NCI-H226 (cell line): ENCODE measurements at places on chromosomes 2 and 18.

GRCh38 chr2:101751276-101751815 lies 53.8 kb downstream of the MAP4K4 start:
- no peak for DNase-seq

DNA sequence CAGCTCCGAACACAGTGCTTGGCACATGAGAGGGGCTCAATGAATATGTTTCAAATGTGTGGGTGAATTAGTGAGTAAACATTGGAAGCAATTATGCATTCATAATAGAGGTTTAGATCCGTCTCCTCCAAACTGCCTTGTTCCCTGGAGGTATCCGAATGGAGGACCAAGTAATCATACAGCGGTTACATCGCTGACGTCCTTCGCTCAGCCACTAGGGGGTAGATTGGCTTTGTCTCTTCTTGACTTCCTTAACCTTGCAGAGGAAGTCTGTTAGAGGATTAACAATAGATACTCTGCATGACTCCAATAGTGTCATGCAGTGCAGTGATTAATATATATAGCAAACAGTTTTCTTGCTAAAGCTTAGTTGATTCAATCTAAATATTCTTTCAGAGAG lies 517.0 kb downstream of the PTPRM start:
- DNase-seq, result peak; percentile 16

- no peak for DNase-seq
These were observed 79.9 kb downstream of the TMEM247 start for GRCh38 chr2:46559261-46559660.

GRCh38 chr2:46144133-46144800 lies 152.9 kb upstream of the EPAS1 start:
- DNase-seq, result no peak

DNA sequence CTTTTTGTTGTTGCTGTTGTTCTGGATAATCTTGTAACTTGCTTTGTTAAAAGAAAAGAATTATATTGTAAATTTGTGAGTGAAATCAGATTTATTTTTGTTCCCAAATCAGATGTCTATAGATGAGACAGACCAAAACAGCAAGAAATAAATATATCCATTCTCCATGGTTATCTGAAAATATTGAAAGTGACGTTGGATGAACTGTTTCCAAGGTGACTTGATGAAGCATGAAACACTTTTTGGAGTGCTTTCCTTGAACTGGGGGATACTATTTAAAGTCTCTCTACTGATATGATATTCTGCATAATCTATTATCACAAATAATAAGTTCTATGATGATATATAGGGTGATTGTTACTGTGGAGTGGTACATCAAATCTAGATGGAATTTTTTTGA lies 315.4 kb upstream of the THUMPD2 start:
- DNase-seq, result no peak

- no peak for DNase-seq
These were observed 225.1 kb downstream of the TFCP2L1 start for GRCh38 chr2:121059651-121060649.

DNA sequence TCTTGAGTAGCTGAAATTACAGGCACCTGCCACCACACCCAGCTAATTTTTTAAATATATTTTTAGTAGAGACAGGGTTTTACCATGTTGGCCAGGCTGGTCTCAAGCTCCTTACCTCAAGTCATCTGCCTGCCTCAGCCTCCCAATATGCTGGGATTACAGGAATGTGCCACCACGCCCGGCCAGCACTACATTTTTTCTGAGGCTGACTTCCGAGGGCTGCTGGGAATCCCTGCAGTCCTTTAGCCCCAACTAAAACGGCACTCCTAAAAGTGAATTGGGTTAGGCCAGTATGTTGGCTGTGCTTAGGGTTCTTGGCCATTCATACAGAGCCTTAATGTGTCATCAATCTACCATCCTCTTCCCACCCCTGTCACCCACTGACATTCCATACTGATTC lies 375.4 kb downstream of the DCC start:
- no peak for DNase-seq

GRCh38 chr2:136858656-136859055 lies 93.3 kb downstream of the THSD7B start:
- DNase-seq, result no peak

DNA sequence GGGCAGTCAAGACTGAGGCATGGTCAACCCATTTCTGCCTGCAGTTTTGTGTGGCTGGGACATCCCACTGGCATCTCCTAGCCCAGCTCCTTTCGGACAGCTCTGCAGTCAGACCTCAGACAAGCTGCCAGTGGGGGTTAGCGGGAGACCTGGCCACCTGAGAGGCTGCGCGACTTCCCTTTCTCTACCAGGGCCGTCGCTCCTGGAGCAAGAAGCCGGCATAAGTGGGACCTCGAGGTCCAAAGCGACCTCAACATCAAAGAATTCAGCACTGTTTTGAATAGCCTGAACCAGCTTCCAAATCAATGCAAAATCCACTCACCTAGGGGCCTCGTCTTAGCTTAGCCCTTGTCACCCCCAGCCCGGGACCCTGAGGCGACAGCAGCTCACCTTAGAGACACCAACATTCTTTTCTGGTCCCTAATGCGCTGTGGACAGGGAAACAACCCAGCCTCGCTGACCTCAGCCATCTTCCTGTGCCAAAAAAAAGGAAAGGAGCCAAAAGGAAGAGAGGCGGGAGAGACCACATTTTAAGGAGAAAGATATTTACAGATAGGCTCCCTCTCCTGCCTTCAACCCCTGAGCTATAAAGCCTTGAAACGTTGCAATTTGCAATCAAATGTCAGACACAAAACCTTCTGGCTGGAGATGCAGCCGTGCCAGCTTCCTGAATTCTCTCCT lies 81.2 kb downstream of the GFPT1 start:
- DNase-seq, result no peak

GRCh38 chr2:118122594-118123281 lies 34.5 kb downstream of the INSIG2 start:
- peak; percentile 23 for DNase-seq

DNA sequence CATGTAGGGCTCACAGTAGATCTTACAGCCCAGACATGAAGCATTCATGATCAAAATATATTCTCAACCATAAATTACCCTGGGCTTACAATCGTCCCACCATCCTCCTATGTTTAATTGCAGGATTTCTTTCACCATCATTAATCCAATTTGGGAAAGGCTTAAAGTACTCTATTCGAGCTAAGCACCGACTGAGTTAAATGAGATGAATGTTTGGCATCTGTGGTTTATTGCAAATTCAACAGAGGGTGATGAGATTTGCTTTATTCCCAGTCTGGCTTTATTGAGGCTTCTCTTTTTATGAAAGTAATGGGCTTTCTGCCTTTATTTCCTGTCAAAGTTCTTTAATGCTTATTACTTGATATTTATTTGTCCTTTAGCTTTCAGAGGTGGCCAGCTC lies 159.0 kb downstream of the METTL4 start:
- DNase-seq, result no peak

DNA sequence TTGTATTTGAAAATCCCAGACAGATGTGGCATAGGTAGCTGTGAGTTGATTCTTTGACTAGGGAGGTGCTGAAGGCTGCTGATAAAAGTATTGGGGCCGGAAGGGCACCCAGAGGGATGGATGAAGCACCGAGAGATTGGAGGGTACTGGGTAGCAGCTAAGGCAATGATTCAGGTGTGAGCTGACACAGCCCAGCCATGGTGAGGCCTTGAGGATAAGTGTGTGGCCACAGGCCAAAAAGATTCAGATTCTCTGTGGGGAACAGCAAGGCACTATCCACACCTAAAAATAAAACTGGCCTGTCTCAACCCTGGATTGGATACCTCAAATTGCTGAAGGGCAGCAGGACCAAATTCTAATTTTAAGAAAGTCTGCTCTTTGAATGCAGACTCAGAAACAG lies 35.2 kb downstream of the RDH14 start:
- no peak for DNase-seq

DNA sequence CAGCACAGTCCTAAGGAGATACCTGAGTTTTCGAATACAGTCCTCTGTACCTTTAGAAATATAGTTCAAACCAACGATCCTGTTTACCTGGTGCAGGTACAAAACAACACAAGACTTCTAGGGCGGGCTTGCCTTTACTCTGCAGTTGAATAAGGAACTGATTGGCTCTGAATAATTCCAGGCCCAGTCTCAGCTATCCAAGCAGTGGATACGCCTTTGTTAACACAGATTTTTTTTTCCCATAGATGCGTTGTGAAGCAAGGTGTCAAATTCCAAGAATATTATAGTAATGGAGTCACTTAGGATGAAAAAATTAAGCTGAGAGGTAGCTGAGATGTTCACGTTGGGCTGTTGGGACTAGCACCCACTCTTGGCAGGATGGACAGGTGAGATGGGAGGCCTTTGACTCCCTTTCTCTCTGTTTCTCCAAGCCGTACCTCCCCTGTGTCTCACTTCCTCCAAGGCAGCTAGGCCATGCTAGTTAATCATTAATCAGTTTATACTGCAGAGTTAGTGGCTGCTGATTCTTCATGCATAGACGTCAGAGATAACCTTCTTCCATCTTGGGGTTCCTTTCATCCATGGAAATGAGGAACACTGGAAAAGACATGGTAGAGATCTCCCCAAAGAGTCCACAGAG lies 380.8 kb upstream of the ACVR2A start:
- no peak for DNase-seq

DNA sequence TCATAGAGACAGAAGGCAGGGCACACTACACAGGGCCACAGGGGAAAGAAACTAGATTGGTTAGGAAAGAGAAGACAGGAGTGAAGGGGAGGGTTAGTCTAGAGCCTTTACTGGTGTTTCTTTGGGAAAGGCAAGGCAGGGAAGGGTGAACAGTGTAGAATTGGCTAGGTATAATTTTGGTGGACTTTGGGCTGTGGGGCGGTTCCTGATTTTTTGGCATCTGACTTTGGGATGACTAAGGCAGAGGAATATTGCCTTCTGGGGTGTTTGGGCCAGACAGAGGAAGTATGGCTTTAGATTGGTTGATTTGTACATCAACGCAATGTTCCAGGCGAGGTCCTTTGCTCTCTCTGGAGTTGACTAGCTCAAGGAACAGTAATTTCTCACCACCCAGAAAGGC lies 534.8 kb downstream of the DCC start:
- no peak for DNase-seq

DNA sequence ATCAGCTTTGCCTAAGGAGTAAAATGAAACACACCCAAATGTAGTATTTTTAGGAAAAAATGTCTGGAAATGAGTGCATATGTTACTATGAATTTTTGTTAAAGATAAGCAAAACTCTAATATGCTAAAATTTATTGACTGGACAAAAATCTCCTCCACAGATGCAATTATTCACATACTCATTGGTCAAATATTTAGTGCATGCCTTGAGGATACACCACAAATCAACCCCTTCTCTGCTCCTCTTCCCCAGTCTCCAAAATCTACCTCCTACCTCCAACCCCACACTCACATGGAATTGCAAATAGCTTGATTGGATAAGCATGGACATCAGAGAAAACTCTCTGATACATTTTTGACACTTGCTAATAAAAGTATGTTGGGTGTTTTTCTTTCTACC lies 95.6 kb upstream of the CDC42EP3 start:
- DNase-seq, result peak; percentile 44

DNA sequence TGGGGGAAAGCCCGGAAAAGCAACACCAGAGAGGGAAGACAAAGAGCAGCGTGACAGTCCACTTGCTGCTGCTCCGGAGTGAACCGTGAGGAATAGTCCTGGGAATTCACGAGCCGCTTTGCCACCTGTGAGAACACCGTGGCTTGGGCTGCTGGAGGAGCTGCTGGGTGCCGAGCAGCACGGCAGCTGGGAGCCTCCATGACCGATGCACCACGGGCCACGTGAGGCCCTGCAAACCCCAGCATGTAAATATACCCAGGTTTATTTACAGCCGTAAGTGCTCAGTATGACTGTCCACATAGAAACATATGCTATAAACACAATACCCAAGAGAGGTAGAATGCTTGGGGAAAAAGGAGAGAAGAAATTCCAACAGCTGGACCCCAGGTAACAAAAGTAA lies 65.1 kb downstream of the SMIM21 start:
- no peak for DNase-seq

- DNase-seq, result peak; percentile 59
These were observed 204.1 kb downstream of the GLI2 start for GRCh38 chr2:120939595-120940318.
